ENCODE measurements at places on chromosomes 3 and 15. TPM values are rescaled to one million over a fixed set of nuclear protein-coding genes. Genes with fewer than 3 reads are reported as not detected.

ARHGAP31 gene
- total RNA-seq: 23.7 TPM

DNA sequence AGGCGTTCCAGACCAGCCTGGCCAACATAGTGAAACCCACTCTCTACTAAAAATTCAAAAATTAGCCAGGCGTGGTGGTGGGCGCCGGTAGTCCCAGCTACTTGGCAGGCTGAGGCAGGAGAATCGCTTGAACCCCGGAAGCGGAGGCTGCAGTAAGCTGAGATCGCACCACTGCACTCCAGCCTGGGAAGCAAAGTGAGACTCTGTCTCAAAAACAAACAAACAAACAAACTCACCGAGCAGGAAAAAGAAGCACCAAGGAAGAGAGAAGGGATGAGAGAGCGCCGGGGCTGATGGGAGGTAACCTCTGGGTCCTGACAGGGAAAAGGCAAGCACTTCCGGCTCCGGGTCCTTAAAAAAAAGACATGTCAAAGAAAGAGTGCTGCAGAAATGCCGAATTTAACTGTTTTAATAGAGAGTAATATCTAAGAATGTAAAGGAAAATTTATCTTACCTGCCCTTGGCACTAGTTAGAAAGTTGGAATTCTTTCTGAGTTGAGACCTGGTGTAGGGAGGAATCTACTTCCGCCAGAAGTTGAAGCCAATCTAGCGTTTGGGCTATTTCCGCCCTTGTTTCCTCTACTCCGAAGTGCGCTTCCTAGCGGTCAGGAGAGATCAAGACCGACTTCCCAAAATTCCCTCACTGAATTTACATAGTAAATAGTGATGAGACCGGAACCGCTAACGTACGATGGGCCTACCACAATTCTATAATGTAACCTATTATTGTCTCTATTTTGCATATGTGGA, 29.1 kb downstream of the EFCAB12 start:
- DNase-seq: peak; percentile 50

- DNase-seq: no peak
These were observed 71.2 kb downstream of the SSUH2 start for GRCh38 chr3:8573342-8573926.

GRCh38 chr3:137171834-137172603, 214.2 kb downstream of the IL20RB start:
- DNase-seq: no peak

PLA2G4D gene
- total RNA-seq: not detected

LRRC31 gene
- not detected for total RNA-seq

GRCh38 chr3:48663489-48664312, 1.0 kb upstream of the CELSR3 start:
- peak; percentile 75 for DNase-seq

- DNase-seq: no peak
These were observed 196.8 kb upstream of the MBNL1 start for GRCh38 chr3:152071924-152072323.

INKA1 gene
- 10.0 TPM for total RNA-seq
